Osteocyte (in vitro differentiated cells): ENCODE measurements at places on chromosomes 11 and 22.

GRCh38 chr22:24845041-24845898 is 39.3 kb downstream of the SGSM1 start:
- DNase-seq: no peak

DNA sequence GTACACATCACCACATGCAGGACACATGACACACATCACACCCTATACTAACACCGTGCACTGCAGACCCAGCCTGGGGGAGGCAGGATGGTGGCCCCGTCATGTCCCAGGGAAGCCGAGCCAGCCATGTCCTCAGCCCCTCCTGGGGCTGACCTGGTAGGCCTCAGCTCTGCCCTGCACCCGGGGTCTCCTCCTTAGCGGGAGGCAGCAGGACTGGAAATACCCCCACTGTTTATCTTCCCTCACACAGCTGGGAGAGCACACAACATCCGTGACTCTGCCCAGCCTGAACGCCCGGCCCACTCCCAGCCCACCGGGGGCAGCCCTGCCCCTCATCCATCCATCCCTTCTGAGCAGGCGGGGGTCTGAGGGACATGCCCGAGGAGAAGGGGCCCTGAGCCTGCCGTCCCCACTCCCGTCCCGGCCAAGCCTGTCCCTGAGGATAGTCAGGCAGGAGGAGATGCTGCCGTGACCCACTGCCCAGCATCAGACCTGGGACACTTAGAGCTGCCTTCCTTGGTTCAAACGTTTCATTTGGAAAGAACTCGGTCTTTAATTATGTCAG is 945.0 kb downstream of the BRD1 start:
- peak; percentile 79 for DNase-seq

- peak; percentile 80 for DNase-seq
These were observed 388.1 kb upstream of the B3GAT1 start for GRCh38 chr11:134800130-134800529.

DNA sequence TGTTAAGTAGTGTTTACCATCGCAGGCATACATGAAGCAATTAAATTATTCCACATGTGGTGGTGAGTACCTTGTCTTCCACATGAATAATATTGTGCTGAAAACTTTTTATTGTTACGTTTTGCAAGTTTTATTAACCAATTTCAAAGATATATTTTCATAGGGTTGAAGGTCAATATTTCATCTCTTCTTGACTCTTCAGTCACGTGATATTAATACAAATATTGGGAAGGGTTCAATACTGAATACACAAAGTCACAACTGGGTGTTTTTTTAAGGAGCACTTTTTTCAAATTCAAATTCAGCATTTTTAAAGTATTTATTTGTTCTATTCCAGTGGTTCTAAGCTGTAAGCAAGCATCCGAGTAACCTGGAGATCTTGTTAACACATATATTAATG is 348.9 kb downstream of the LRRC4C start:
- DNase-seq: no peak

GRCh38 chr11:73464347-73464746 is 88.1 kb downstream of the RELT start:
- DNase-seq: no peak

- no peak for DNase-seq
These were observed 2.2 kb upstream of the DDX10 start for GRCh38 chr11:108662700-108663099.

DNA sequence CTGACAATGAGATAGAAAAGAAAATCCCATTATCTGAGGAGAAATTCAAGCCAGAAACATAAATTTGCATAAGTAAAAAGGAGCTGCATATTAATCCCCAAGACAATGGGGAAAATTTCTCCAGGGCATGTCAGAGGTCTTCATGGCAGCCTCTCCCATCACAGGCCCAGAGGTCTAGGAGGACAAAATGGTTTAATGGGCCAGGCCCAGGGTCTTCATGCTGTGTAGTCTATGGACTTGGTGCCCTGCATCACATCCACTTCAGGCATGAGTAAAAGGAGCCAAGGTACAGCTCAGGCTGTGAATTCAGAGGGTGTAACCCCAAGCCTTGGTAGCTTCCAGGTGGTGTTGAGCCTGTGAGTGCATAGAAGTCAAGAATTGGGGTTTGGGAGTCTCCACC is 1097.2 kb upstream of the RAG2 start:
- DNase-seq: no peak

DNA sequence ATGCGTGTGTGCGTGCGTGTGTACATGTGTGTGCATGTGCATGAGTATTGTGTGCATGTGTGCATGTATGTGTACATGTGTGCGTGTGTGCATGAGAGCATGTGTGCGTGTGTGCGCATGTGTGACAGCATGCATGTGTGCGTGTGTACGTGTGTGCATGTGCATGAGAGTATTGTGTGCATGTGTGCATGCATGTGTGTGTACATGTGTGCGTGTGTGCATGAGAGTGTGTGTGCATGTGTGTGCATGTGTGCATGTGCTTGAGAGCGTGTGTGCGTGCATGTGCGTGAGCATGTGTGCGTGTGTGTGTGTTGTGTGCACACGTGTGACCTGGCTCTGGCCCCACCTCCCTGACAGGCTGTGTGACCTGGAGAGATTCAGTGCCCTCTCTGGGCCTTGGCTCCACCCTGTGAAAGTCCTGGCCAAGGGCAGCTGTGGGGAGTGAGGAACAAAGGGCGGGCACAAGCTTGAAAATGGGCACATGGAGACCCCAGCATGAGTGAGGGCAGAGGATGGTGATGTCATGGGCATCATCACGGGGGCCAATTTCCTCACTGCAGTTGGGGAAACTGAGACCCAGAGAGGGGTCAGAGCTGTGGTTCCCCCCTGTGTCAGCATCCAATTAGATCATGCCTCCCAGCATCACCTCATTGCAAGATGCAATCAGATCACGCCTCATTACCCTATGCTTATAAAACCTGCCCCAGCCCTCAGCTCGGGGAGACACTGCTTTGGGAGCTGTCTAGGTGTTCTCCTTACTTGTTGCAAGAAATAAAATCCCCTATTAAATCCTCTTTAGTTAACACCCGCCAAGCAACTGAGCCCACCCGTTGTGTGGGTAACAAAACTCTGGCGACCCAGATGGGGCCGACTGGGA is 658 bp downstream of the ACY3 start:
- DNase-seq: no peak

DNA sequence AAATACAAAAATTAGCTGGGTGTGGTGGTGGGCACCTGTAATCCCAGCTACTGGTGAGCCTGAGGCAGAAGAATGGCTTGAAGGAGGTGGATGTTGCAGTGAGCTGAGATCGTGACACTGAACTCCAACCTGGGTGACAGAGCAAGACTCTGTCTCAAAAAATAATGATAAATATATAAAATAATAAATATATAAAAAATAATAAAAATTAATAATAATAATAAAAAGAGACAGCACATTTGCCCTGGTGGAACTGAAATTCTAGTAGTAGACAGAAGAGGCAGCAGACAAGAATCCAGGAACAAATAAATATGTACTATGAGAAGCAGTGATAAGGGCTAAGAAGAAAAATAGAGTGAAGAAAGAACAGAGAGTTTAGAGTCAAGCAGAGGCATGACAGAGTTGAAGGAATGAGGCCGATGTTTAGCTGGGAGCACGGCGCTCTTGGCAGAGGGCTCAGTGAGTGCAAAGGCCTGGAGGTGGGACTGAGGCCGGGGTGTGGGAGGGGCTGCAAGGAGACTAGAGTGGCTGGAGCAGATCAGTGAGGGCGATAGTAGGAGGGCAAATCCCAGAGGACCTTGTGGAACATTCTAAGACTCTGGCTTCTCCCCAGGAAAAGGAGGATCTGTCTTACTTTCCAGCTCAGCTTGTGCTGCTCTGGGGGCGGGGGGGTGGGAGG is 410.3 kb downstream of the MN1 start:
- no peak for DNase-seq

GRCh38 chr11:3186166-3186953 is 21.2 kb upstream of the OSBPL5 start:
- DNase-seq: no peak

- no peak for DNase-seq
These were observed 65.8 kb upstream of the RASSF10 start for GRCh38 chr11:12943311-12943710.
